Suppressor macrophage treated with lipopolysaccharide for 1 hour (primary cell): ENCODE measurements at places on chromosomes 6 and 20.
A peak's percentile ranks its signal among the peaks of the same experiment; 100 is the strongest.

DNA sequence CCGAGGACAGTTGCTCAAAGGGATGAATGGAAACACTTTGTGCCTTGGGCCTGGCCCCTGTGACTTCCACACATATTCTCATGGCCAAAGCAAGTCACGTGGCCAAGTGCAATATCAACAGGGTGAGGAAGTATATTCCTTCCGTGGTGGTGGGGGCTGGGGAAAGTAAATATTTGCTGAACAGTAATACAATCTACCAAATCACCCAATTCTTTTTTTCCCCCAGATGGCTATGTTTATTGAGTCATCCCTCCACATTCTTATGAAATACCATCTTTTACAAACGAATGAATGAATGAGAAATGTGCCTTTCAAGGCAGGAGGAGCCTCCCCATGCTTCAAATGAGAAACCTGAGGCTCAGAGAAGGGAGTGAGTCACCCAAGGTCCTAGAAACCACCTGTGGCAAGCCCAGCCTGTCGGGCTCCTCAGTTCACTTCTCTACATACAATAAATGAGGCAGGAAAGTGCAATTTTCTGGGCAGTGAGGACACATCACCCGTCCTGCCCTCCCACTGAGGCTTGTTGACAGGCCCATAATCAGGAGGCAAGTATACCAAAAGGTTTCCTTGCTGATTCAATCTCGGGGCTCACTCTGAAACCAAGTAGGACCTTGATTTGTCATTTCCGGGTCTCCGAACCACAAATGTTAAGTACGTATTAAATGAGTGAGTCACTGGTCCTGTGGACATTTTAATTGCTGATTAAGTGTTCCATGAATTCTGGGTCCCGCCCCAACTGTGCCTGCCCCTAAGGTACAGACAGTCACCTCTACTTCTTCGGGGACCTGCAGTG is 25.3 kb upstream of the TOP1 start:
- DNase-seq = peak; percentile 83

DNA sequence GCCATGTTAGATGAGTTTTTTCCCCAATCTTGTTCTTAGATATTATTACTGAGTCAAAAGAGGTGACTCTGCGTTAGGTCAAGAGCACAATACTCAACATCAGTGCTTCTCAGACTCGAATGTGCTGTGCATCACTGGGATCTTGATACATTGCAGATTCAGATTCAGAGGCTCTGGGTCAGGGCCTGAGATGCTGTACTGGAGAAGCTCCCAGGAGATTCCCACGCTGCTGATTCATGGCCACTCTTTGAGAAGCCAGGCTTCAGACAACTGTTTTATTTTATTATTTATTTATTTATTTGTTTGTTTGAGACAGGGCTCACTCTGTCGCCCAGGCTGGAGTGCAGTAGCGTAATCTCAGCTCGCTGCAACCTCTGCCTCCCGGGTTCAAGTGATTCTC is 41.4 kb upstream of the ARID1B start:
- no peak for DNase-seq

DNA sequence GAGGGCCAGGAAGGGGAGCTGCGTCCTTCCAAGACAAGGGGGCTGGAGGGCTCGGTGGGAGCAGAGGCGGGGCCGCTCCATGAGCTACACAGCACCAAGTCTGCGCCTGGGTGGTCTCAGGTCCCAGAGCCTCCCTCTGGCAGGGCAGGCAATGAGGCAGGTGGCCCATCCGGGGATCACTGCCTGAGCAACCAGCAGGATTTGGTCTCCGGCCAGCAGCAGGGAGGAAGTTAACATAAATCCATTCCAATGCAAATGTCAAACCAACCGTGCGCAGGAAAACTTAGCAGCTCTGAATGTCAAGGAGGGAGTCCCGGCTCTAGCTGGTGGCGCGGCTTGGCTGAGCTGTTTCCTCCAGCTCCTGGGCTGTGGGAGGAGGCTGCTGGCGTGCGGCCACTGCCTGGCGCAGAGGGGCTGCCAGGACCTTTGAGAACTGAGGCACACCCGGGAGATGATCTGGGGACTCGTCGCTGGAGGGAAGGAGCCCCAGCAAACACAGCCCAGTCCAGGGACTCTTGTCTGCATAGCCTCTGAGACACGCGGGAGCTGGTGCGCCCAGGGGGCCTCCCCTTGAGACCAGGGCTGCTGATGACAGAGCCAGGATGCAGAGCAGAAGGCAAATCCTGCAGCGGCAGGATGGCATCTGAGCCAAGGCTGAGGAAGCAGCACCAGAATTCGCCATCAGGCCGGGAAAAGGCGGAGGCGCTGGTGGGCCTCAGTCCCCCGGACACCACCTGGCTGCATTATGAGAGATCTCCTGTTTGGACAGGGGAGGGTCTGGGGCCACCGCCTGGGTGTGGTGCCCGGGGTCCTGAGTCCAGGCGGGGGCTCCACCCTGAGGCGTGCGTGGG is 33.1 kb upstream of the CHRNA4 start:
- DNase-seq = no peak

DNA sequence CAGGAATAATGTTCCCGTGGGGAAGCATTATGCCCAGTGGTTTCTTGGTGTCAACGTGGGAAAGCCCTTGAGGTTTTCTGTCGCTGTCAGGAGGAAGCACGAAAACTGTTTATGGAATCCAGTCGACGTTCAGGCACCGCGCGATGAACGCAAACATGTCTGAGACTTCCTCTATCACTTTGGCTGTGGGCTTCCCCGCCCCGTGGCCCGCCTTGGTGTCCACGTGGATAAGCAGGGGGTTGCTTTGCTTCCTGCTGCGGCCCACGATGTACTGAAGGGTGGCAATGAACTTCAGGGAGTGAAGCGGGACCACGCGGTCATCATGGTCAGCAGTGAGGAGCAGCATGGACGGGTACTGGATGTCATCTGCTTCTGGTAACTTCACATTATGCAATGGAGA is 98.2 kb upstream of the POPDC3 start:
- no peak for DNase-seq

GRCh38 chr6:81226957-81227356 is 525.5 kb downstream of the TENT5A start:
- no peak for DNase-seq

DNA sequence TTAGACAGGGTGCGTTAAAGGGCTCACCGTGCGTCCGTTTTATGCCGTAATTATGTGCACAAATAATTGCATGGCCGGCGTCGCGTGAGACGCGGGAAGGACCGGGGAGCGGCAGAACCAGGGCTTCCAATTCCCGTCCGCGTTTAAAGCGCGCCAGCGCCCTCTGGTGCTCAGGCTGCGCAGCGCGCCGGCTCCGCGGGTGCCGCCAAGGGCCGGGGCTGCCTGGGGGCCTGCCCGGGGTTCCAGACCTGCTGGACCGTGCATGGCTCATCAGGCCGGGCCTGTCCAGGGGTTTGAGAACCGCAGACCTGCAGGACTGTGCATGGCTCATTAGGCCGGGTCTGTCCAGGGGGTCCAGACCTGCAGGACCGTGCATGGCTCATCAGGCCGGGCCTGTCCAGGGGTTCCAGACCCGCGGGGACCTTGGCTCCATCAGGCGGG is 369.0 kb downstream of the THBS2 start:
- DNase-seq = peak; percentile 68

DNA sequence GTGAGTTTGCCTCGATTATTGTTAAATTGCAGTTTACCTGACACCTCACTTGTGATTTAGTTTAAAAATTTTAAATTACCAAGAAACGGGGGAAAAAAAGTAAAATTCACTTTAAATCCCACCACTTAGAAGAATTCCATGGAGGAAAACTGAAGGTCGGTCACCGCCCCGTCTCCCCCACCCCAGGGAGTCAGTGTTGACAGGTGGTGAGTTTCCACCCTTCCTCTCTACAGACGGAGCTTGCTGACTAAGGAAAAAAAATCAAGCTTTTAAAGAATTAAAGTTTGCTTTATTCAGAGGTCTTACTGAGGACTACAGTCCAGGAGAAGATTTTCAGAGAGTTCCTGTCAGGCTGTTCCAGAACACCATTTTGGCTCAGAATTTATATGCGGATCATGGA is 42.3 kb downstream of the SLC22A1 start:
- no peak for DNase-seq

DNA sequence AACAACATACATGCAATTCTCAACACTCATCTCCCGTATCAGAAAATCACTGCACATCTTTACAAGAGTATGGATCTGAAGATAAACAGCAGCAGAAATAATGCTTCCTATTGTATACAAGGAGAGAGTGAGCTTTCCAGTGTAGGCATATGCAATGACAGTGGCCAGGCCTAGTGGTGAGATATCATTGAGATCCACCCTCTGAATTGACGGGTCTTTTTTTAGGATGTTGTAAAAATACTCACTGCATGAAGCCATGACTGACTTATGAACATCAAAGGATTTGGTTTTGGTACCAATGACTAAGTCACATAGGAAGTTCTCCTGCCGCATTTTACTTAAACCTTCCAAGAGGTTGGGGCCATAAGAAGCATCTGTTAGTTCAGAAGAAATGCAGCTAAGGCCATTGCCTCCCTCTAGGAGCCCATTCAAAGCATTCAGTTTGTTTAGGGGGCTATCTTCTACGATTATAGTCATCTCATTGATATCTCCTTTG is 10.8 kb downstream of the KLHL31 start:
- no peak for DNase-seq

GRCh38 chr6:166257911-166258318 is 50.3 kb downstream of the PRR18 start:
- DNase-seq = no peak

DNA sequence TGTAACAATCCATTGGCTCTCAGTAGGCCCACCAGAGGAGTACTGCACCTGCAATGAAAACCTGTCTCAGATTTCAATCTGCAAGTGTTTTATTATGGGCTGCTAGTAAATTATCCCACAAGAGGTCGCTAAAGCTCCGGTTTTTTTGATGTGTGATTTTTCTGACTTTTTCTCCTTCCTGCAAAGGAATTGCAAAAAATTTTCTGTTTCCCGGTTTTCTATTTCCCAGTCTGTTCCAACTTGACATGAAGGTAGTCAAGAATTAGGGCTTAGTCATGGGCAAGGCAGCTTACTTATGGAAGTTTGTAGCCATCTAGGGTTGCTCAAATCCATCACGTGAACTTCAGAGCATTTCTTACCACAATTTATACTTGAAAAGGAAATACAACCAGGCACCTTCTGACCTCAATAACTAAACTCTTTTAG is 38.5 kb upstream of the AHI1 start:
- peak; percentile 53 for DNase-seq
